ENCODE measurements at places on chromosomes 11 and 22. TPM values are rescaled to one million over a fixed set of nuclear protein-coding genes. Genes with fewer than 3 reads are reported as not detected.

The P2RX6 gene
- total RNA-seq = not detected

The KCNC1 gene
- total RNA-seq = not detected

The TREH gene
- not detected for total RNA-seq

The GCAT gene
- total RNA-seq = 14.2 TPM

The TRIM29 gene
- 0.06 TPM for total RNA-seq

The SART1 gene
- total RNA-seq = 48.0 TPM

The GLYAT gene
- total RNA-seq = not detected

The OR4D11 gene
- not detected for total RNA-seq

The APOBEC3A gene
- not detected for total RNA-seq

The CERK gene
- 50.0 TPM for total RNA-seq

The KRTAP5-2 gene
- not detected for total RNA-seq

The BSCL2 gene
- total RNA-seq = 14.2 TPM

The UBASH3B gene
- total RNA-seq = 1.1 TPM

The ST3GAL4 gene
- total RNA-seq = 12.7 TPM

The DRD4 gene
- total RNA-seq = not detected

The LRRC10B gene
- total RNA-seq = not detected

The FIBIN gene
- 0.16 TPM for total RNA-seq

The ENDOD1 gene
- 27.8 TPM for total RNA-seq

The CCDC116 gene
- 0.13 TPM for total RNA-seq

The PAMR1 gene
- 0.25 TPM for total RNA-seq

Data from bladder microvascular endothelial cell (primary cell).